ENCODE measurements at places on chromosomes 6 and 20. TPM values are rescaled to one million over a fixed set of nuclear protein-coding genes. Genes with fewer than 3 reads are reported as not detected.

GRCh38 chr6:118739696-118740353, 88.4 kb upstream of the CEP85L start:
- no peak for DNase-seq

DNA sequence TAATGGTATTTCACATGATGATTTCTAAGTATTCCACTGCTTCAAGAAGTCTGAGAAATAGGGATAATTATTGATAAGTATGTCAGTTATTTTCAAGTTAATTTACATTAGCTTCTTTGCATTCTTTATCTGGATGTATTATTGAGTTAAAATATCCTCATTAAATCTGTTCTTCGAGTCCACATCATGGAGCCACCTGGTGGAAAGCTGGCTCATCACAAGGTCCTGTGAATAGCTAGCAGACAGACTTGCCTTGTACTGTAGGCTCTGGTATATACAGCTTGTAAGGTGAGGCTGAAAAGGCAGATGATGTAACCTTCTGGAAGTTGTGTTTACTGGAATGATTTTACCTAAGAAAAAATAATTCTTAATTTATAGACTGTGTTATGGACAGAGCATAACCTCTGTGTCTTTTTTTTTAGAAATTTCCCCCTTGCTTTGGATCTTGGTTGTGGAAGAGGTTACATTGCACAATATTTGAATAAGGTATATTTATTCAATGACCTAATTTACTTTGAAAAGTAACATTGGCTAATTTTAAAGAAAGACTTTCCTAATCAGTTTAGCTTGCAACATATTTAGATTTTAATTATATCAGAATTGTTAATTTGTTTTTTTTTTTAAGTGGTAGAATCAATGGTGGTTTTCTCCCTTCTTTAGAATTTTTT, 3.5 kb downstream of the NDUFAF5 start:
- peak; percentile 38 for DNase-seq

GRCh38 chr20:58708246-58708931, 15.8 kb downstream of the NPEPL1 start:
- no peak for DNase-seq

DNA sequence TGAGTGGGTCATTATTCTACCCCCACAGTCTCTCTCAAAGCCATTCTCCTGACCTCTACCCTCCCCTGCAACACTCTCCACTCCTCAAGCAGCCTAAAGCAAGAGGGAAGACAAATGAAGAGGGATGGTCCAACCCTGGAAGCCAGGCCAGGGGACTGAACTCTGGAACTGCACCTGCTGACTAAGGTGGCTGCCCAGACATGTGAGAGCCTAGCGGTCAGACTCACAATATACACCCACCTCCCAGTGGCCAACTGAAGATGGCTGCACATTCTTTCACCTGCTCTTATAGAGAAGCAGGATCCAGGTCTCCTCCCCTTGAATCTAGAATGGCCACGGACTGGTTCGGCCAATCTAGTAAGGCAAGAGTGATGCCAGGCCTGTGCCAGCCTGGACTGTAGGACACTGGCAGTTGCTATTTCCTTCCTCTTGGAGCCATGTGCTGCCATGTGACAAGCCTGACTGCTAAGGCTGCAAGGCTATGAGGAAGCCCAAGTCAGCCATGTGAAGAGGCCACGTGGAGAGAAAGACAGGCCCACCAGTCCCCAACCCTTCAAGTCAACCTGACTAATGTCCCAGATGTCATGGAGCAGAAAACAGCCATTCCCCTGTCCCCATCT, 31.8 kb downstream of the ACSS1 start:
- no peak for DNase-seq

- no peak for DNase-seq
Measured at GRCh38 chr6:20769631-20770030, 235.4 kb downstream of the CDKAL1 start.

Gene RAB32
- 18.7 TPM for polyA plus RNA-seq

Gene SOBP
- 16.9 TPM for polyA plus RNA-seq

Data from muscle of arm (tissue), 14 donors.